ENCODE measurements at places on chromosomes 1 and 21.

- H3K36me3 ChIP-seq: no peaks in the 10 kb centered on the region
- no peak overlapping the region for H3K4me3 ChIP-seq
- peaks cover 17% of the 10 kb centered on the region for H3K4me1 ChIP-seq
Observed at GRCh38 chr1:3584915-3585314, 26.4 kb downstream of the MEGF6 start.

DNA sequence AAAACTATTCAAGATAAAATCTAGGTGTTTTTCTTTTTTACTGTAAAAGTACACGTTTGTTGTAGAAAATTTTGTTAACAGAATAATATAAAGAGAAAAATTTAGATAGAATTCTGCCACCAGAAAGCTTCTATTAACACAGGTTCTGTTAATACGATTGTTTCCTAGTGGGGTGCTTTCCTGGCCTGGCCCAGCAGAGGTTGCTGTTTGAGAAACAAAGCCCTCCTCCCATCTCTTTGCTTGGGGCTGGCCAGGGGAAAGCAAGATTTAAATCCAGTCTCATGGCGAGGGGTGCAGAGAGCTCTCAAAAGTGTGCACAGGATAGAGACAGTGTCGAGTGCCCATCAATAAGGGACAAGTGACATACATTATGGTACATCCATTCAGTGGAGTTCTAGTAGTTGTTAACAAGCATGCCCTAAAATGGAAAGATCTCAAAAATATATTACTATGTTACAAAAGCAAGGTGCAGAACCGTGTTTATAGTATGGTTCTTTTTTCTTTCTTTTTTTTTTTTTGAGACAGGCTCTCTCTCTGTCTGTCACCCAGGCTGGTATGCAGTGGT, 14.6 kb upstream of the ACBD3 start:
- no peak for DNase-seq
- no peaks in the 10 kb centered on the region for H3K4me1 ChIP-seq
- no peak overlapping the region for H3K4me3 ChIP-seq

GRCh38 chr1:41351262-41352151, 9.7 kb upstream of the FOXO6 start:
- no peak overlapping the region for H3K4me3 ChIP-seq
- H3K27ac ChIP-seq: no peak overlapping the region
- H3K4me1 ChIP-seq: no peaks in the 10 kb centered on the region
- H3K36me3 ChIP-seq: no peaks in the 10 kb centered on the region
- H3K27me3 ChIP-seq: no peaks in the 10 kb centered on the region

GRCh38 chr21:24896735-24897124, 710.6 kb downstream of the MRPL39 start:
- H3K4me3 ChIP-seq: no peak overlapping the region
- no peak overlapping the region for H3K27ac ChIP-seq
- no peaks in the 10 kb centered on the region for H3K27me3 ChIP-seq

GRCh38 chr21:42971897-42972275, 2.5 kb upstream of the PKNOX1 start:
- no peaks in the 10 kb centered on the region for H3K36me3 ChIP-seq
- peak; percentile 67 for DNase-seq
- no peaks in the 10 kb centered on the region for H3K27me3 ChIP-seq
- H3K27ac ChIP-seq: peak overlapping the region; percentile 30

GRCh38 chr1:2587860-2588571, 1.4 kb downstream of the PRXL2B start:
- H3K27me3 ChIP-seq: no peaks in the 10 kb centered on the region
- H3K4me1 ChIP-seq: peaks cover 41% of the 10 kb centered on the region
- H3K36me3 ChIP-seq: no peaks in the 10 kb centered on the region
- no peak overlapping the region for H3K27ac ChIP-seq
- peak; percentile 88 for DNase-seq

- no peaks in the 10 kb centered on the region for H3K27me3 ChIP-seq
- H3K4me3 ChIP-seq: no peak overlapping the region
- no peak for DNase-seq
- H3K27ac ChIP-seq: no peak overlapping the region
Observed at GRCh38 chr21:33539616-33540015, 2.3 kb downstream of the GART start.

- no peak overlapping the region for H3K27ac ChIP-seq
- no peak overlapping the region for H3K4me3 ChIP-seq
- no peaks in the 10 kb centered on the region for H3K36me3 ChIP-seq
Observed at GRCh38 chr1:156703741-156704140, 1.6 kb downstream of the CRABP2 start.

GRCh38 chr21:30979054-30979453, 59.2 kb downstream of the KRTAP19-8 start:
- no peak for DNase-seq
- H3K27ac ChIP-seq: no peak overlapping the region
- H3K4me3 ChIP-seq: no peak overlapping the region
- H3K27me3 ChIP-seq: no peaks in the 10 kb centered on the region

- H3K4me1 ChIP-seq: peaks cover 21% of the 10 kb centered on the region
- no peak overlapping the region for H3K4me3 ChIP-seq
- no peak overlapping the region for H3K27ac ChIP-seq
- H3K36me3 ChIP-seq: no peaks in the 10 kb centered on the region
- DNase-seq: no peak
Observed at GRCh38 chr1:19066248-19066873, 109.9 kb upstream of the IFFO2 start.

DNA sequence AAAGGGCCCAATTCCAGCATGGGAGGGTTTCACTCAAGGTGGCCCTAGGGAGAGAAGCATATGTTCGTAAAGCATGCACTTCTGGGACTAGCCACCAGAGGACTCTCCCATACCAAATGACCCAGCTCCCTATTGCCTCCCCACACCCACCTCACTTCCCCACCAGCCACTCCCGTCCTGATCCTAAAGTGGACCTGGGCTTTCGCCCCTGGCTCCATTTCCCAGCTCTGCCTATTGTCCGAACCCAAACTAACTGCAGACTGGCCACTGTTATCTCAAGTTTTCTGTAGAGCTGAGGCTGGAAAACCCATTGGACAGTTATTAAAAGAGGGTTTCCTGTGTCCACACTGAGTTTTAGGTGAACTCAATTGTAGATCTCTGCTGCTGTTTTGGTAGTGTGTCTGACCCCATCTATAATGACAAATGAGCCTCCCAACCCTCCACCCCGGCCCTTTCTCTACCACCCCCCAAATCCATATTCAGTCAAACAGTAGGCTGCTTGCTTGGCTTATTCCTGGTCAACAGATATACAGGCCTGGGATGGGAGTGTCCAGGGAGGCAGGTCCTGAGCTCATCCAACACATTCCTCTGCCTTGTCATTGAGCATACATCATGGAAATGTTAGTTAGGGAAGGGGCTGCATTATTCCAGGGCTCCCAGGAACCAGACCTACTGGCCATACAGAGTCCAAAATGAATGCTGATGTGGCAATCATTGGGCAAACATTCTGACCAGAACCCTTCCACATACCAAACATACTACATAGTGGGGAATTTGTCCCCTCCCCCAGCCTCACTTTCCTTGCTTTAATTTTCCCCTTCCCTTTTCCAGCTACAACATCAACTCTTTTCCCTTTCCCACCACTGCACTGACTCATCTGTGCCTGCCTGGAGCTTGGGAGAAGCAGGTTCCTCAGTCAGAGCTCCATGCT, 59.2 kb downstream of the ABCA4 start:
- DNase-seq: no peak
- H3K36me3 ChIP-seq: no peaks in the 10 kb centered on the region
- H3K27ac ChIP-seq: no peak overlapping the region
- no peaks in the 10 kb centered on the region for H3K4me1 ChIP-seq
- H3K4me3 ChIP-seq: no peak overlapping the region
- no peaks in the 10 kb centered on the region for H3K27me3 ChIP-seq

GRCh38 chr1:227889863-227890405, 57.8 kb downstream of the WNT9A start:
- H3K27ac ChIP-seq: no peak overlapping the region
- no peak for DNase-seq
- H3K27me3 ChIP-seq: no peaks in the 10 kb centered on the region
- peaks cover 18% of the 10 kb centered on the region for H3K4me1 ChIP-seq

DNA sequence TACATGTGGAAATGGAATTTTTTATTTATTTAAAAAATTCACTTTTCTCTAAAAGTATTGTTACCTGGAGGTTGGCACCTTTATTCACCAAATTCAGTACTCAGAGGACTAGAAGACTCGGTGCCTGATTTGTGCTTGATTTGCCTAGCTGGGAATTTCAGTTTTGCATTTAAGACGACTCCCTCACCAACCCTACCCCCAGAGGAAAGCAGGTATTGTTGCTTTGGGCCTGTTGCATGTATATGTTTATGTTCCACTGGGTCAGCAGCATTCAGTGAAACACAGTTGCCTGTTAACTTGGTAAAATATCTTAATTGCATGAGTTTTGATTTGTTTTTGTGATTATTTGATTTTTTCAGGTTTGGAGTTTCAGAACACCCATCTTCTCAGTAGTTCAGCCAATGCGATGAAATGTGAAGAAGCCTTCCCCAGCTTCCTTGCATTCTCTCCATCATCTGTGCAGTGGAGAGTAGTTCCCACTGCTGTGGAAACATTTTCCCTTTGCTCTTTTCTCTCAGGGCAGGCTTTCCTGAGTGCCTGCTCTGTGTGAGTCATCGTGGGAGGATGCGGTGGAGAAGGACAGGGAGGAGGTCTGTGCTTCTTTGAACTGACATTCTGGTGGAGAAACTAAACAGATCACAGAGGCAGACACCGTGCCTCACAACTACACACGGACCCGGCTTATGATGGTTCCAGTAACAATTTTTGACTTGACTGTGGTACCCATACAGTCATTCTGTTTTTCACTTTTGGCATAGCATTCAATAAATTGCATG, 6.4 kb downstream of the ADARB1 start:
- peak overlapping the region; percentile 64 for H3K27ac ChIP-seq
- DNase-seq: no peak
- H3K36me3 ChIP-seq: no peaks in the 10 kb centered on the region
- H3K27me3 ChIP-seq: no peaks in the 10 kb centered on the region

DNA sequence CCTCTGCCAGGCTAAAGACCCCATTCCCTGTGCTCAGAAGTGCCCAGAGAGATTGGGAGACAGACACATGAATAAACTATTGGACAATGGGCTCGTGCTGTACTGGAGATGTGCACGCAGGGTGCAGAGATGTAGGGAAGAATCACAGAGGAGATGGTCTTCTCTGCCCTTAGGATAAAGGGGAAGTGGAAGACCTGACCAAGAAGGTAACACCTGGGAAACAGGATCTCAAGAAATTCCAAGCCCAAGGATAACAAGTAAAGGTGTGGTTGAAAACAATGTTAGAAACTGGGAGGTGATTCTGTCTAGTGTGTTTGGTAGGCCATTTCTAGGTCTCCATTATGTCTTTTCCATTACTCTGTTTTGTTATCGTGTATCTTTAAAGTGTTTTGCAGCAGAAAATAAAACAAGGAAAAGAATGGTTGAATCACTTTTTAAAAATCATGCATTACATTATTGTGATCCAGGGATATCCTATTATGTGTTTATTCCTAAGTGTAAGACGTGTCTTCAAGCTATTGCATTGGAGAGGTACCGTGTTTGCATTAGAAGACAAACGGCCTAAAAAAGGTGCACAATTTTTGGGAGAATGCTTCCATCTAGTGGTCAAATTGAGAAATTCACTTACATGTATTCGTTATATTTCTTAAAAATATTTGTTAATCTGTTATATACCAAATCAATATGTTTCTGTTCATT, 40.8 kb upstream of the KCTD3 start:
- no peaks in the 10 kb centered on the region for H3K4me1 ChIP-seq
- H3K27me3 ChIP-seq: no peaks in the 10 kb centered on the region
- no peak overlapping the region for H3K4me3 ChIP-seq
- no peak for DNase-seq
- H3K27ac ChIP-seq: no peak overlapping the region

- no peaks in the 10 kb centered on the region for H3K4me1 ChIP-seq
- no peak overlapping the region for H3K27ac ChIP-seq
- H3K4me3 ChIP-seq: no peak overlapping the region
Observed at GRCh38 chr1:169722779-169723178, 11.1 kb downstream of the SELE start.

GRCh38 chr1:24384251-24385090, 29.1 kb downstream of the STPG1 start:
- peak overlapping the region; percentile 8 for H3K4me3 ChIP-seq
- H3K27me3 ChIP-seq: no peaks in the 10 kb centered on the region
- peak overlapping the region; percentile 81 for H3K27ac ChIP-seq
- H3K4me1 ChIP-seq: peaks cover 29% of the 10 kb centered on the region

- DNase-seq: no peak
- H3K36me3 ChIP-seq: no peaks in the 10 kb centered on the region
Observed at GRCh38 chr1:99594205-99594604, 51.7 kb upstream of the PALMD start.

GRCh38 chr1:38500352-38500751, 359.2 kb downstream of the RRAGC start:
- H3K4me3 ChIP-seq: no peak overlapping the region
- H3K36me3 ChIP-seq: no peaks in the 10 kb centered on the region
- no peaks in the 10 kb centered on the region for H3K27me3 ChIP-seq
- H3K4me1 ChIP-seq: no peaks in the 10 kb centered on the region

DNA sequence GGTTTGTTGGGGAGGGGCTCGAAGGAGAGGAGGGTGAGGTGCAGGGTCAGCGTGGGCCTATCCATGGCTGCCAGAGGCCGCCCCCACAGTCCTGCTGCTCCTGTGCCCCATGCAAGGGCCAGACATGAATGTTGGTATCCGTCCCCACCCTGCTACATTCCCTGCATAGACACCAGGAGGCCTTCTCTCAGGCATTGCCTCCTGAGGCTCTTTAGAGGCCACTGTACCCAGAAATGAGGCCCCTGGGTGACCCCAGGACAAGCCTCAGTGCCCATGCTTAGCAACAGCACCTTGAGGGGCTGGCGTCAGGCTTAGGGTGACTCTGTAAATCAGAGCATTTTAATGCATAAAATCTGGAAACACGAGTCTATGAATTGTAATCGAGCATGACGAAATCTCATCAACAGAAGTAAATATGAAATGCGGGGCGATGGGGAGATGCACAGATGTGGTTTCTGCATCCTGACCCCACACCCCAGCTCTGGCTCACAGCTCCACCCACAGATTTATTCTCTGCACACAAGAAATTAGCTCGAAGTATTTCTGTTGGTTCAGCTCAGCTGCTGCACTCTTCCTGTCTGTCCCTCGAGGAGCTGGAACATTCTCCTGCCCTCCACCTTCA, 124.0 kb upstream of the CSF3R start:
- DNase-seq: no peak
- H3K36me3 ChIP-seq: no peaks in the 10 kb centered on the region
- H3K27ac ChIP-seq: no peak overlapping the region
- H3K4me3 ChIP-seq: no peak overlapping the region

- no peaks in the 10 kb centered on the region for H3K27me3 ChIP-seq
- H3K27ac ChIP-seq: no peak overlapping the region
- no peak overlapping the region for H3K4me3 ChIP-seq
- peaks cover 5% of the 10 kb centered on the region for H3K36me3 ChIP-seq
- H3K4me1 ChIP-seq: no peaks in the 10 kb centered on the region
Observed at GRCh38 chr21:34574601-34575529, 40.0 kb downstream of the RCAN1 start.

- no peak overlapping the region for H3K27ac ChIP-seq
- peak; percentile 68 for DNase-seq
- peaks cover 44% of the 10 kb centered on the region for H3K36me3 ChIP-seq
- peaks cover 11% of the 10 kb centered on the region for H3K4me1 ChIP-seq
Observed at GRCh38 chr1:156246781-156247459, 936 bp downstream of the PAQR6 start.
